ENCODE measurements at places on chromosomes 2 and 18.

- no peak for DNase-seq
Observed at GRCh38 chr18:28961669-28962228, 784.8 kb upstream of the CDH2 start.

DNA sequence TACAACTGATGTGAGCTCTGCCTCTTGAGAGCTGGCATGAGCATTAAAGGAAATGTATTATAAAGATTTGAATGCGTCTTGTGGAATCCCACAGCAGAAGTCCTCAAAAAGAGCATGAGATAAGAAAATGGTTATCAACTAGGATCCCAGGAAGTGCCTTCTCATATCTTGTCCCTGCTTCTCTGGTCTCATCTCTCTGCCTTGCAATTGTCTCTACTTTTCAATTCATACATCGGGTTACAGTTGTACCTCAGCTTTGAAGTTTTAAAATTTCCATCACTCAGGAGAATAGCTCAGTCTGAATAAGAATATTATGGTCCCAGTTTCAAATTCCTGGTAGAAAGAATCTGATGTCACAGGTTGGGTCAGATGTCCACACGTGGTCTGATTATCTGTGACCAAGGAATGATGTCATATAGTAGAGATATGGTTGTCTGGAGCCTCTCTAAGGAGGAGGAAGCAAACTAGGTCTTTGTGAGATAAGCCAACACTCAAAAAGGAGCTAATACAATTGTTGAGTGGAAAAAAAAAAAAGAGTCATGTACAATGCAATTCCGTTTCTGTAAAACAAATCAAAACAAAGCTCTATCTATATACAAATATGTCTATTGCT lies 21.7 kb upstream of the CCDC88A start:
- DNase-seq = no peak

DNA sequence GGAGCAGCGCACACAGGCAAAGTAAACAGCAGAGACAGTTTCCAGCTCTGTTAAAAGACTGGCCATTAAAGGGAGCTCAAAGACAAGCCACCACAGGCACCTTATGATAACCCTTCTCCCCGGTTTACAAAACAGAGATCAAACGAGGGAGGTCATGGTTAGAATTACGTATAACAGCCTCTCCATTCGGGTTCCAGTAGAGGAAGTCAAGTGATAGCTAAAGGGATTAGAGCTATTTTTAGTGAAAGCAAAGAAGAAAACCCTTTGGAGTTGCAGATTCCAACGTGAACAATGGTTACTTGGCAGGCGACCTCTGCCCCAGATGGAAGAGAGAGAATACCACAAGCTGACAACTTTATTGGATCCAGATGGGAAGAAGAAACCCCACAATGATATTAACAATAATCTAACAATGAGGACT lies 31.2 kb upstream of the EDAR start:
- no peak for DNase-seq

DNA sequence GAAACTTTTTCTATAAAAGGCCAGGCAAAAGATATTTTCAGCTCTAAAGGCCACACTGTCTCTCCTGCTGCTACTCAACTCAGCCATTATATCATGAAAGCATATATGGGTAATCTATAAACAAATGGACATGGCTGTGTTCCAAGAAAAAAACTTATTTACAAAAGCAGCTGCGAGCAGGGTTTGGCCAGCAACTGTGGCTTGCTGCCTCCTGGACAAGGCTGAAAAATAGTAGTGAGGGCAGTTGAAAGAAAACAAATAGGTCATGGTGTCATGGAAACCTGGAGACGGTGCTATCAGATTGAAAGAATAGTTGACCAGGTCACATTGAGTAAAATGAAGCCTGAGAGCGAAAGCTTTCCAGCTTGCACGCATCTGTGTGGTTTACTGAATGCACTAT lies 89.2 kb upstream of the LRATD1 start:
- DNase-seq = no peak

- DNase-seq = no peak
Observed at GRCh38 chr2:110979471-110980338, 141.0 kb upstream of the BCL2L11 start.

- no peak for DNase-seq
Observed at GRCh38 chr2:108194409-108195132, 45.2 kb upstream of the SULT1C3 start.

DNA sequence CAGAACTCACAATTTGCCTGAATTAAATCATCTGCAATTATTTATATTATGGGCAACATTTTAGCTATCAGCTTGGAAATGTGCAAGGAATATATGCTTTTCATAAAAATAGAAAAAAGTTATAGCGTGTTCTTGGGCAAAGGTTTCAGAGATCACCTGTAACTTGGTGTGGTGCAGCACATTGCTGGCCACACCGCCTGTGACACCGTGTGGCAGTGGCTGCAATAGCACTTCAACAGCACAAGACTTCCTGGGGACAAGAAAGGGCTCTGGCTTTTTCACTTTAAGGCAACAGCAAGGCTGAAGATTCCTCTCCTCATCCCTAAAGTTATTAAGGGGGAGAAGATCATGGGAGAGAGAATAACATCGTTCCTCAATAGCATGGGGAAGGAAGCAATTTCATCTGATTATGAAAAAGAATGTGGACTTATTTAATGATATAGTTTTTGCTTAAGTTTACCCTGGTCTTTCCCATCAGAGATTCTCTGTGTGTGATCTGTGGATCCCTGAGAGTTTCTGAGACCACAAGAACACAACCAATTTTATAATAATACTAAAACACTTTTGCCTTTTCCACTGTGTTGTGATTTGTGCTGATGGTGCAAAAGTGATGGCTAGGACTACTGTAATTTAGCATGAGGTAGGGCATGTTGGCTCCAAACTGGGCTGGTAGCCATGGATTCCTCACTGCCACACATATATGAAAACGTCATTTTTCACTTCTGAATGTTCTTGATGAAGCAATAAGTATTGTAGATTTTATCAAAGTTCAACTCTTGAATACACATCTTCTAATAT lies 15.0 kb upstream of the SERPINB3 start:
- no peak for DNase-seq

GRCh38 chr2:199055336-199055735 lies 402.4 kb downstream of the SATB2 start:
- no peak for DNase-seq

- DNase-seq = no peak
Observed at GRCh38 chr2:19542796-19543662, 184.6 kb upstream of the OSR1 start.

DNA sequence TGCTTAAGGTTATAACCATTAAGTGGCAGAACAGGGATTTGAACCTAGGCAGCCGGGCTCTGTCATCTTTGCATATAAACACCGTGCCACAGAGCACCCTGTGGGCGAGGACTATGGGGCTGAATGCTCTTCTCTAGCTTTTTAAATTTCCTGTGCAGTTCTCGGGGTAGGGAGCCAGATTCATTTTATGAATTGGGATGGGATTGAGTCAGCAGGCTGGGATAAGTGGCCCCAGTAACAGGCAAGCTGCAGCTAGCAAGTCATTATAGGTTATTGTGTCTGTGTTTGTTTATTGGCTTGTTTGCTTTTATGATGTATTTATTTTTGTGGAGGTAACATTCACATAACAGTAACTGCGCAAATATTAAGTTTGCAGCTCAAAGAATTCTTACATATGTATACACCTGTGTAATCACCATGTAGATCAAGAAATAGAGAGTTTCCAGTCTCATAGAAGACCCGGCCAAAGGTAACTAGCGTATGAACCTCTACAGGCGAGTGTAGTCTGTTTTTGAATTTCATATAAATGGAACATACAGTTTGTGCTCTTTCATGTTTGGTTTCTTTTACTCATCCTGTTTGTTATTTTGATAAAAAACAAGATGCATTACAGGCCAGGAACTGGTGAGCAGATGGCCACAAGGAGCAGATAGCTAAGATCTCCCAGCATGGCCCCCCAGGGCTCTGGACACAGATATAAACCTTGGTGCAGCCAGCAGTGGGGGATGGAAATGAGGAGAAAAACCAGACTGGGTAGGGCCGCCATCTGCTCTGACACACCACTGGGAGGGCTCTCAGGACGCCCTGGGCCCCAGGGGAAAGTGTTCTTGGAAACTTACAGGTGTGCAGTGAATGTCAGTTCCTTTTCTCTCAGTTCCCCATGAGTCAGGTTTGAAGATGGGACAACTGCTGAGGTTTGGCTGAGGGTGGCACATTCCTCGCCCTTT lies 49.2 kb upstream of the GPR155 start:
- no peak for DNase-seq

DNA sequence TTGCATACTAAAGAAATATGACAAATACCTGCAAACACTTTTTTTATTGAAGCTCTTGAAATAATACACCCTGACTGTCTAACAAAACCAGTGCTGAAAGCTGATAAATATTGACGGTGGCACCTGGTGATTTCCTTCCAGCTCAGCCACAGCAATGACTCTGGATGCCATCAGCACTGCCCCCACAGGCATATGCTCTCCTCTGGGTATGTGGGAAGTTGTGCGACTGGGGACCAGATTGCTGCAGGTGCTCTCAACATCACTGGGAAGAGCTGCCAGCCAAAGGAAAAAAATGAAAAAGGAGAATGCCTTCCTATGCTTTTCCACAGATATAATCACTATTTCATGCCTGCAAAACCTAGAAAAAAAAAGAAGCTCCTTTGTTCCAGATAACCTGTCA lies 141.5 kb downstream of the PIGN start:
- DNase-seq = no peak

GRCh38 chr2:70627211-70627898 lies 73.7 kb upstream of the TGFA start:
- no peak for DNase-seq

DNA sequence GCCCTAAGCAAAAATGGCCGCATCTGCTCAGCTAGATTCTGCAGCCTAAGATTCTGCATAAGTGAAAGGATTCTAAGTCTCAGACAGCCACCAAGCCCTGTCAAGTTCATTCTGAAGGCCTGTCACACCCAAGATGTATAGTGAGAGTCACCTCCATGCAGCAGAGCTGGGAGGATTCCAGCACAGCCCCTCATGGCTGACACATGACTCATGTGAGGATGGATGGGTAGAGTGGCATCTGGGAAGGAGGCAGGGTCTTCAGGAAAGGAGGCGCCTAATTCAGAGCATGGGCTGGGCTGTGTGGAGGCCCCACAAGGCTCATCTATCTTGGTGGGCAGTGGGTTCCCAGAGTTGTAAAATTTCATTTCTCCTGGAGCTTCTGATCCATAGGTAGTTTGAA lies 41.5 kb upstream of the ZBTB7C start:
- no peak for DNase-seq

DNA sequence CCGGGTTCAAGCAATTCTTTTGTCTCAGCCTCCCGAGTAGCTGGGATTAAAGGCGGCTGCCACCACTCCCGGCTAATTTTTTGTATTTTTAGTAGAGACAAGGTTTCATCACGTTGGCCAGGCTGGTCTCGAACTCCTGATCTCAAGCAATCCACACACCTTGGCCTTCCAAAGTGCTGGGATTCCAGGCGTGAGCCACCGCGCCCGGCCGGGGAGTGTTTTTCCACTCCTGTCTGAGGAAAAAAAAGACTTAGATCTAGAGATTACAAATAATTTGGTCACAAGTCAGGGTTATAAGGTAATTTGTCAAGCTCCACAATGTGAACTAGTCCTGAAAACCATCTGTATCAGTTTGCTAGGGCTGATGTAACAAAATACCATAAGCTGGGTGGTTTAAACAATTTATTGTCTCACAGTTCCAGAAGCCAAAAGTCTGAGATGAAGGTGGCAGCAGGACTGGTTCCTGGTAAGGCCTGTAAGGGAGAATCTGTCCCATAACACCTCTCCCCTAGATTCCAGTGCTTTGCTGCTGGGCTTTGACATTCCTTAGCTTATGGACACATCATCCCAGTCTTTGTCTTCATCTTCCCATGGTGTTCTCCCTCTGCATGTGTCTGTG lies 40.7 kb upstream of the SP3 start:
- no peak for DNase-seq

GRCh38 chr2:238260883-238261282 lies 21.0 kb upstream of the HES6 start:
- no peak for DNase-seq

GRCh38 chr18:67410075-67411070 lies 106.1 kb downstream of the DSEL start:
- DNase-seq = no peak

- no peak for DNase-seq
Observed at GRCh38 chr2:240917684-240918257, 11.6 kb downstream of the CROCC2 start.

DNA sequence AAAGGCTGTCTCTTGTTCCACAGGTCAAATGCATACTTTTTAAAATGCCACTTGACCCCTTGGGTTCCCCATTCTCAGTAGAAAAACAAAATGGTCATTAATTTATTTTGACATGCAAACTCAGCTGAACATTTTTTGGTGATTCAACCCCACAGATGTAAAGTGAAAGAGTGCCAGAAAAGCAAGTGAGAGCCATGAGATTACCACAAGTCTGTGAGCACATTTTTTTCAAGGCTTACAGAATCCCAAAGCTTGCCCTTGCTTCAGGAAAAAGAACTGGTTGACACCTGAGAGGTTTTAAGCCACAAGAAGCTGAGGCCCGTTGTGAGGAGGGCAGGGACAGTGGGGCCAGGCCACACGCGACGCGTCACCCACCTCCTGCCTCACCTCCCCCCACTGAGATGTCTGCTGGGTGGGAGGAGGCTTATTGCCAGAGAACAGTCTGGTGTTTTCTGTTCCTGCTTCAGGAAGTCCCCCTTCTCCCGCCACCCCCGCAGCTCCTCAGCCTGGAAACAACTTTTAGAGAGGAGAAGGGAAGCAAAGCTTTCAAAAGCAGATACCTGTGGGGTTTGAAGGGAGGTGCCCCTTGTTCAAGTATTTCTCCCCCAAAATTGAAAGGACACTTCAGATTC lies 70.4 kb upstream of the CYP1B1 start:
- DNase-seq = no peak

GRCh38 chr2:7604456-7604855 lies 687.2 kb downstream of the RNF144A start:
- DNase-seq = no peak

DNA sequence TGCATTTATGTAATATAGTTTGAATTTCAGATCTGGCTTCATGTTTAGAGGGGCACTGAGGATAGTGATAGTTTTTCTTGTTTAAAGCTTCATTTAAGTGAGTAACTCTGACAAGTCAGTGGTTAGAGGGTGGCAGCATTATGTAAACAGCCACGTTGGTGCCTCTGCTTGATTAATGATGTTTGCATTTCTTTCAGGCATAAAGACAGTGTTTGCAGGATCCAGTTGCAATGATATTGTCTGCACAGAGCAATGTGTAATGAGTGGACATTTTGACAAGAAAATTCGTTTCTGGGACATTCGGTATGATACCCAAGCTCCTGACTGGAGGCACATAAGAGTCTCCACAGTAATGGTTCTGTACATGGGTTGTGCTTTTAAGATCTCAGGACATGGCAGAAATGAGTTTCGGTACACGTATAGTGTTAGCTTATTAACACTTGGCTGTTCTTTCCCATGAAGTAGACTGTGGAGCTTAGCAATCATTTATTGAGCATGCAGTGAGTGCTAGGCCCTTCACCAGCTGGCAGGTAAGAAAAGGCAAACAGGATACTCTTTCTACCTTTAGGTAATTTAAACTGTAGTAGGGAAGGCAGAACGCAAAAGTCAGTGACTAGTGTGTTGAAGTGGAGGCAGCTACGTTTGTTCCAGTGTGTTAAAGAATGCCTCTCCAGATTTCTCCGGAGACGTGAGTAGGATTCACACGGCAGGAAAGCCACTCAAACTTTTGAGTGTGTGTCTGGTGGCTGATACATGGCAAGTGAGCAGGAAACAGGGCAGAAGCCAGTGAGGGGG lies 17.4 kb upstream of the SAG start:
- no peak for DNase-seq

- DNase-seq = no peak
Observed at GRCh38 chr2:187528042-187528441, 26.2 kb downstream of the TFPI start.
